Uterine smooth muscle cell (primary cell): ENCODE measurements at places on chromosomes 4 and X. TPM values are rescaled to one million over a fixed set of nuclear protein-coding genes. Genes with fewer than 3 reads are reported as not detected.

CCKAR gene
- total RNA-seq, result 0.25 TPM in 1 of 2 replicates, not detected in the other

TACR3 gene
- total RNA-seq, result under 0.01 and 0.22 TPM in 2 replicates

FUNDC1 gene
- 12.6 and 18.2 TPM in 2 replicates for total RNA-seq

CXCL8 gene
- 1.5 and 6.3 TPM in 2 replicates for total RNA-seq

MAGEA10 gene
- not detected in 2 replicates for total RNA-seq

TBC1D8B gene
- total RNA-seq, result 14.6 and 19.1 TPM in 2 replicates

SSX3 gene
- not detected in 2 replicates for total RNA-seq

TBC1D9 gene
- 43.1 and 50.1 TPM in 2 replicates for total RNA-seq

FGB gene
- total RNA-seq, result not detected in 2 replicates

P2RY4 gene
- under 0.01 TPM in 1 of 2 replicates, not detected in the other for total RNA-seq

MAGEA9B gene
- not detected in 2 replicates for total RNA-seq

ZDHHC15 gene
- total RNA-seq, result 0.11 and 0.25 TPM in 2 replicates
